HCEC 1CT (cell line): ENCODE measurements at places on chromosomes 1 and 21.

GRCh38 chr1:74436078-74436477, 76.3 kb downstream of the LRRC53 start:
- no peak for DNase-seq

DNA sequence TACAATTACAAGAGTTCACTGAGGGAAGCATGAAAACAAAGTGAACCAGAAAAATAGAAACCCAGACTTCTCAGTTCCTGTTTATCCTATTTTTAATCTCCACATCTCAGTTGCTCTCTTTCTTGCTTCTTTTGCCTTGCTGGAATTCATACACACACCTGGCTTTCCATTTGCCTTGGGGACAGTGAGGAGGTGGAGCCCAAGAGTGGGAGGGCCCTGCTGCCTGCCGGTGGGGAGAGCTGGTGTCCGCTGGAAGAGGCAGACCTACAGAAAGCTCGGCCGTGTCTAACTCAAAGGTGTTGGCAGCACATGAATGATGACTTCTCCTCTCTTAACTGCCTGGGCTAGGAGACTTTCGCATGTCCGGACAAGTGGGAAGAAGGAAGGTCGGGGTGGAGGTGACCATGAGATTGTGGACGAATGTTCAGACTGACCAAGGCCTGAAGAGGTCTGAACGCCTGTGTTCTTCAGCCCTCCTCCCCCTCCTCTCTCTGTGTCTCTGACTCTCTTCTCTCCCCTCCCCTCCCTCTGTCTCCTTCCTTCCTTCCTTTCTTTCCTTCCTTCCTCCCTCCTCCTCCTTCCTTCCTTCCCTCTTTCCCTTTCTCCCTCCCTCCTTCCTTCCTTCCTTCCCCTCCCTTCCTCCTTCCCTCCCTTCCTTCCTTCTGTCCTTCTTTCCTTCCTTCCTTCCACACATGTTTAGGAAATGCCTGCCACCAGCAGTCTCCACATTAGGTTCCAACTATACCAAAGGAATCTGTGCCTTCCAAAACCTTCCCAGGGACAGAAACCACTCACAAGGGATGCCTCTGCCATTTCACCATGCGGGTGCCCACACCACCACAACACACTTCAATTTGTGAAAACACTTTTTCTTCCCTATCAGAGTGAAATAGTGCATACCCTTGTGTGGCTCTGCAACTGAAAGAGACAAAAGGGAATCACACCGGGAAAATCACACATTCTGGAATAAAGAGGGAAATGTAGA, 157.3 kb upstream of the RUNX1 start:
- no peak for DNase-seq

DNA sequence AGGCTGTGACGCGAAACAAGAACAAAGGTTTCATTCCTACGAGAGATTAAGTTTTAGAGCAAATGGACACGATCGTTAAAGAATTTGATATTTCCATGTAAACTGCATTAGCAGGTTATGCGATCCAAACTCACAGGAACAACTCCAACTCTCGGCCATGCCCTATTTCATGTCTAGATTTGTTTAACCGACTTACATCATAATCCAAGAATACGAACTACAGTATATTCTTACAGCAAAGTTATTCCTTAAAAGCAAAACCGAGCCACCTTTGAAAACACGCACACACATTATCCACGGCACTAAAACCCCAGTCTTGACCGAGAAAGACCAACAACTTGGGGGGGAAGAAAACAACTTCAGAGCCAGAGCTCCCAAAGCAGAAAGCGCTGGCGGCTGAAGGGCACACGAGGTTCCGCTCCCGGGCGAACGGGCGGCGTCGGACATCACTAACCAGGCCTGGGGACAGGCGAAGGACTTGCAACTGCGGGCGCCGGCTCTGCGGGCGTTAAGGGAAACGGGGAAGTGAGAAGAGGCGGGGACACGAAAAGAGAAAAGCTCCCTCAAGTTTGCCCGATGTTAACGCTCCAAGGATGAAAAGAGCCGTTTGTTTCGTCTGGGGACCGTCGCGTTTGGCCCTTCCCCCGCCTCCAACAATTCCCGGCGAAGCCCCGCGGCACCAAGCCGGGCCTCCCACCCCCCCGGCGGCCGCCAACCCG, 690 bp downstream of the B3GALNT2 start:
- DNase-seq: peak; percentile 51

DNA sequence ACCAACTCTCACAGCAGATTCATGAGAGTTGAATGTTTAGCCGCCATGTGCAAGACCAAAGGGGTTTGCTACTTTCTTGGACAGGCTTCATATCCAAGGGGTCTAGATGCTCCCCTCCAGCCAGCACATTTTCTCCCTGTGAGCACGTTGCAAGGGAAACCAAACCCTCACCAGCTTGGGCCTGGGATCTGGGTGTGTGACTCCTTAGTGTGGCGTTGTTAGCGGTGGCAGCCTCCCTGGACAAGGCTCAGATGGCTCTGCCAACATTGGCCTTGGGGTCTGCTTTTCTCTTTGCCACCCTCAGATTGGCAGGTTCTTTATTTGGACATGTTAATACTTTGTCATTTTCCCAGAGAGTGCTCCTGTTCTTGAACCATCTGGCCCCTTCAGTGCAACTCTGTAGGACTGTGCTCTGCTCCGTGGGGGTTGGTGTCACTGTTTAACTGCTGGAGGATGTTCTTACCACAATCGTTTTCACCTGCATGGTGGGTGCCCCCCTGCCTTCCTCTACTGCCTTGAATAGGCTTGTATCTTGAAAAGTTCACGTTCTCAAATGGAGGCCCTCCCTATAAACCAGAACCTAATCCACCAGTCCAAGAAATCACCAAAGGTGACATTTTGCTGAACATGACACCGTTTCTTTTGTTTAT, 13.4 kb downstream of the ABCG1 start:
- DNase-seq: no peak

- DNase-seq: no peak
These were observed 86.8 kb upstream of the VAV3 start for GRCh38 chr1:108051631-108052377.

- DNase-seq: no peak
These were observed 1.2 kb upstream of the ATF3 start for GRCh38 chr1:212607206-212607912.

GRCh38 chr1:215083383-215083961, 935 bp downstream of the KCNK2 start:
- DNase-seq: peak; percentile 27

- no peak for DNase-seq
These were observed 969 bp downstream of the ACAP3 start for GRCh38 chr1:1306661-1307260.

- DNase-seq: no peak
These were observed 1.1 kb downstream of the ARV1 start for GRCh38 chr1:230979952-230980351.

GRCh38 chr1:92543131-92544055, 56.7 kb upstream of the GFI1 start:
- DNase-seq: no peak
